ENCODE measurements at places on chromosomes 13 and 19. TPM values are rescaled to one million over a fixed set of nuclear protein-coding genes. Genes with fewer than 3 reads are reported as not detected.
A peak's percentile ranks its signal among the peaks of the same experiment; 100 is the strongest.

DNA sequence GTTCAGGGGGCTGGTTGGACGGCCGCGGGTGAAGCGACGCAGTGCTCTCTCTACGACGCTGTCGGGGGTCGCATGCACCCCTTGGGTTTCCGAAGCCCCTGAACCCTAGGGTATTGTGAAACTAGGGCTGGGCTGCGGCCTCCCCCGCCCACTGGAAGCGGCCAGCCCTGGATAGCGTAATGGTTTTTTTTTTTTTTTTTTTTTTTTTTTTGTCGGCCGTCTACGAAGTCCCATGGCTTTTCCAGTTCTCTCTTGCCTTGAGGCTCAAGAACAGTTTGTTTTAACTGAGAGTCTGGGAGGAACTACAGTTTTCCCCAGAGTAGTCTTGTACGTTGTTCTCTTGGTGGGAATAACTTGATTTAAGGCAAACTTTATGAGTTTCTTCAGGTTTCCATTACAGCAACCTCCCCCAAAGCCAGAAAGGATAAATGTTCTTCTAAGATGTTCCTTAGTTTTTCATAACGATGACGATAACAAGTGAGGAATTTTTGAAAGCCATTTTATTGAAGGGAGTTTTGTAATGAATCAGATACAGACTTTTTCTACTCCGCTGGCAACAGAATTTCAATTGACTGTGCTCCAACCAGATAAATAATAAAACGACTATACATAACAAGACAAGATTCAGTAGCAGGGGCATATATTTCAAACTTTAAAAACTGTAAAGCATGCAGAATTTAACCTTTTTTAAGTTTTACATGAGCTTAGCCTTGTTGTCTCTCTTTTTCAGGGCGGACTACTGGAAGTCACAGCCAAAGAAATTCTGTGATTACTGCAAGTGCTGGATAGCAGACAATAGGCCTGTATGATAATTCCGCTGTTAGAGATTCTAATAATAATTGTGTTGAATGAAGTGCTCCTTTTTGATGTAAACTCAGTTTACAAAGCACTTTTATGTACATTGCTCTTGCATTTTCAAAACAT lies 867 bp downstream of the WBP4 start:
- DNase-seq: no peak

DNA sequence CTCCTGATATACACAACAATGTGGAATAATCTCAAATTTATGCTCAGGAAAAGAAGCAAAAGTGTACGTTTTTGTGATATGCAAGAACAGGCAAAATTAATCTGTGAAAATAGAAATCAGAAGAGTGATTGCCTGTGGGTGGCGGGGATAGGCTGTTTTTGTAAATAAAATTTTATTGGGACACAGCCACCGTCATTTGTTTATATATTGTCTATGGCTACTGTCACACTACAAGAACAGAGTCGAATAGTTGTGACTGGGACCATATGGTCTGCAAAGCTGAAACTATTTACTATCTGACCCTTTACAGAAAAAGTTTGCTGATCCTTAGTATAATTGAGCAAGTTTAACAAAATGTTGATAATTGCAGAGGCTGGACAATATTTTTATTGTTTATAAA lies 269.5 kb upstream of the HTR2A start:
- no peak for DNase-seq

Gene ZNF561
- 42.3 TPM for polyA plus RNA-seq

GRCh38 chr19:12687496-12688196 lies at the start of gene GNG14:
TSS of gene GNG14 (plus strand) at chr19:12687998. CDS start at chr19:12688049, 51 bp downstream.
- no peak for DNase-seq

DNA sequence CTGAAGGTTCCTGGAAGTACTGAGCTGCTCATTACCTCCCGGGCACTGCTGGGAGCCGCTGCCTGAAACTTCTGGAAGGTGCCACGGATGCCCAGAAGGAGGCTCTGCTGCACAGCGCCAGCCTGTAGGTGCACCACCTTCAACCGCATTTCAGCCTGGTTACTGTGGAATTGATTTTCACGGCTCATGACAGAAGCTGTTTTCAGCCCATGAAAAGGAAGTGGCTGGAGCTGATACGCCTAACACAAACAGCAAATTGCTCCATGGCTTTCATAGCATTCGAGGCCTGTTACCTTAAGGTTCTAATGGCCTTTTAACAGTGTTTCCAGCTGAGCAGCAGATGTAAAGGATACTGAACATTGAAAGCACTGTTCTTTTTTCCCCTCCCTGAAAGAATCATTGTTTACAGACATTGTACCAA lies 22.0 kb downstream of the GPC6 start:
- DNase-seq: no peak

DNA sequence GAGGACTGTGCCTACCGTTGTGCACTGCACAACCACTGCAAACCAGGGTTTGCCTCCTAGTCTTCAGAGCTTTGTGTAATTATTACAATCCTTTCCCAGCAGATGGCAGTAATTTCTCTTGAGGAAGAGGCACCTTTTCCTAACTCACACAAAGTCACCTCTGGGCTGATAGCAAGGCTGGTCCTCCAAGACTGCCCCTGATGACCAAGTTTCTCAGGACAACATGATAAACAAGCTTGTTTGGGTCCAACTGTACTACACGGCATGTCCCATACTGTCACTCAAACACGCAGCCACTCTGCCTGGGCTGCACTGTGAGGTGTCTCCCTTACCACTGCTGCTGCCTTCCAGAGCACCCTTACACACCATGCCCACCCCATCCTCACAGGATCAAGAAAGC lies 39.3 kb downstream of the RFXAP start:
- DNase-seq: peak; percentile 6

- no peak for DNase-seq
Measured at GRCh38 chr13:35346494-35346893, 130.0 kb downstream of the MAB21L1 start.

Gene FGF9
- polyA plus RNA-seq: 0.10 TPM

DNA sequence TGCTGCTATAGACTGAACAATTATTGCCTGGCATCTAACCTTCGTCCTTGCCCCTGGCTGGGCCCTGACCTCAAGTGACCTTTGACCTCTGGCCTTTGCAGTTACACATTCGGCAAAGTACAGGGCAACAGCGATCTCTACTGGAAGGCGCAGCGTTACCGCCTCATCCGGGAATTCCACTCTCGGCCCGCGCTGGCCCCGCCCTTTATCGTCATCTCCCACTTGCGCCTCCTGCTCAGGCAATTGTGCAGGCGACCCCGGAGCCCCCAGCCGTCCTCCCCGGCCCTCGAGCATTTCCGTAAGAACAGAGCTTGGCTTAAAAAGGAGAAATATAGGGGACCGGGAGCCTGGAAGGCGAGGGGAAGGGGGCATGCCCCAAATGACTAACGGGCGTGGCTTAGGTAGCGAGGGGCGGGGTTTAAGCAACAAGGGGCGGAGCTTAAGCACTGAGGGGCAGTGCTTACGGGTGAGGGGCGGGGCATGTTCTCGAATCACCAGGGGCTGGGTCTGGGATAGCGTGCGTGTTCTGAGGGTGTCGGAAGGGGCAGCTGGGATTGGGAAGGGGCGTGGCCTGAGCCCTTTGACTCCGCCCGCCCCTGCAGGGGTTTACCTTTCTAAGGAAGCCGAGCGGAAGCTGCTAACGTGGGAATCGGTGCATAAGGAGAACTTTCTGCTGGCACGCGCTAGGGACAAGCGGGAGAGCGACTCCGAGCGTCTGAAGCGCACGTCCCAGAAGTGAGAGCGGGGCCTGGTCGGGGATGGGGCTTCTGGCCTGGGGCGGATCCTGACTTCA lies 52.7 kb downstream of the TRPM4 start:
- DNase-seq: no peak

DNA sequence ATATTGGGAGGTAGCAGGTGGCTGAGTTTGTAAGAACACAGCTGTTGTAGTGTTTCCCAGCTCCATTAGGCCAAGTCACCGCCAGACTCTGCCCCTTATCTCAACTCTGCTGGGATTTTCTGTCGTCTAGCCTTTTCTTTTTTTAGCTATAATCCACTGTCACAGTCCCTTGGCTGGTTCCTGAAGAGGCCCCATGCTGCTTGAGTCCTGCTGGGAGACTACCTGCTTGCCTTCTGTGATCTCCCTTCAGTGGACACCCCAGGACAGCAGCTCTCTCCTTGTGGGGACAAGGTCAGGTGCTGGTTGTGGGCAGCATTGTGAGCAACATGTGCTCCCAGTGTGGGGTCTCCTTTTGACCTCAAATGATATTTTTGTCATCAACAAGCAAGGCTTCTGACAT lies 195.0 kb upstream of the ATXN8OS start:
- DNase-seq: no peak

Gene FGF21
- polyA plus RNA-seq: not detected

Gene TNPO2
- polyA plus RNA-seq: 49.6 TPM

- no peak for DNase-seq
Measured at GRCh38 chr13:76620036-76620435, 266.2 kb downstream of the KCTD12 start.

GRCh38 chr13:87274209-87274819 lies 396.9 kb upstream of the SLITRK5 start:
- DNase-seq: no peak

Gene FBN3
- not detected for polyA plus RNA-seq

Gene ZNF284
- polyA plus RNA-seq: 1.4 TPM

GRCh38 chr13:37175996-37176395 lies 70.5 kb upstream of the CSNK1A1L start:
- DNase-seq: peak; percentile 85

- DNase-seq: no peak
Measured at GRCh38 chr13:36282821-36283432, 14.7 kb downstream of the CCDC169 start.

DNA sequence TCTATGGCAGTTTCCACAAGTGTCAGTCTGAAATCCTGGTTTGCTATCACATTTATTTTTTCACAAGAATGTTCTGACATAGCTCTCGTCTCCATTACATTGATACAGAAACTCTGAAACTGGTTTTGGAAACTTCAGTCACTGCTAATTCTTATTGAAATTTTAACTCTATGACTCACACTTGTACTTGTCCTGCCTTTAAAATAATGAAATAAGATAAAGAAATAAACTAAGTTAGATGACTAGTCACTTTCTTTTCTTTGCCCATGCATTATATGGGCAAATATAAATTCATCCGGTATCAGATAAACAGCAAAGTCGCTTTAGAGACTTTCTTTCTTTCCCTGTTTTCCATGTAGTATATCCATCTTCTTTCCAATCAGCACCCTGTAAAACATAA lies 257.5 kb downstream of the PCDH9 start:
- DNase-seq: no peak

Gene LIM2
- polyA plus RNA-seq: not detected

DNA sequence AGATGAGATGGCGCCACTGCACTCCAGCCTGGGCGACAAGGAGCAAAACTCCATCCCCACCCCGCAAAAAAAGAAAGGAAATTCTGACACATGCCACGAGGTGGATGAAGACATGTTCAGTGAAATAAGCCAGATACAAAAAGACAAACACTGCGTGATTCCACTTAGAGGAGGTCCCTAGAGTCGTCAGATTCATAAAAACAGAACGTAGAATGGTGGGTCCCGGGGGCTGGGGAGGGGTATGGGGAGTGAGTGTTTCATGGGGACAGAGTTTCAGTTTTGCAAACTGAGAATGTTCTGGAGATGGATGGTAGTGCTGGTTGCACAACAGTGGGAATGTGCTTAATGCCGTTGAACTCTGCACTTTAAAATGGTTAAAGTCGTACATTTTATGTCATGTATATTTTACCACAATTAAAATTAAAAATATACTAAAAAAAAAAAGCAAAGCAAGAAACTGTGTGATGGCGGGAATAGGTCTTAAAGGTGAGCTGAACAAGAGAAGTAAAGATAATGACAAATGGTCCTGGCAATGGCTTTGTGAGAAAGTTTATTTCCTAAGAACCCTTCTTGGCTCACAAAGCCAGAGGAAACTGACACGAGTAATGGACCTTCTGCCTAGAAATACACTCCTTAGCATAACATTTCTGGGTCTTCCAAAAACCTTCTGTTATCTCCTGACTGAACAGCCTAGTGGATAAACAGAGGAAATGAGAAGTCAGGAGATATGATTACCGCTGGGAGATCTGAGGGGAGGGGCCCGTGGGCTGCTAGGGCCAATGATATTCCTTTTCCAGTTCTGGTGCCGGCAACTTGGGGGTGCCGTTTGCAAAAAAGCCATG lies 4.2 kb upstream of the SPC24 start:
- DNase-seq: no peak

Gene DPF1
- 2.2 TPM for polyA plus RNA-seq

DNA sequence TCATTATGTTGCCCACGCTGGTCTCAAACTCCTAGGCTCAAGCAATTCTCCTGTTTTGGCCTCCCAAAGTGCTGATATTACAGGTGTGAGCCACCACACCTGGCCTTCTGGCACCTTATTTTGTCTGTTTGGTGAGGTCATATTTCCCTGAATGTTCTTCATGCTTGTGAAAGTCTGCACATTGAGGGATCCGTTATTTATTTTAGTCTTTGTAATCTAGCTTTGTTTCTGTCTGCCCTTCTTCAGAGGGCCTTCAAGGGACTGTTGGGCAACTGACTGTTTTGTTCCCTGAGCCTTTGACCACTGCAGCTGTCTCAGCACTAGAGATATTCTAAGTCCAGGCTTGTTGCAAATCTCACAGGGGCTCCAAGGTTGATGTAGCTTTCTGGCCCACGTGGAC lies 110.5 kb upstream of the RFC3 start:
- no peak for DNase-seq

- DNase-seq: no peak
Measured at GRCh38 chr19:1141944-1142343, 32.1 kb downstream of the SBNO2 start.

DNA sequence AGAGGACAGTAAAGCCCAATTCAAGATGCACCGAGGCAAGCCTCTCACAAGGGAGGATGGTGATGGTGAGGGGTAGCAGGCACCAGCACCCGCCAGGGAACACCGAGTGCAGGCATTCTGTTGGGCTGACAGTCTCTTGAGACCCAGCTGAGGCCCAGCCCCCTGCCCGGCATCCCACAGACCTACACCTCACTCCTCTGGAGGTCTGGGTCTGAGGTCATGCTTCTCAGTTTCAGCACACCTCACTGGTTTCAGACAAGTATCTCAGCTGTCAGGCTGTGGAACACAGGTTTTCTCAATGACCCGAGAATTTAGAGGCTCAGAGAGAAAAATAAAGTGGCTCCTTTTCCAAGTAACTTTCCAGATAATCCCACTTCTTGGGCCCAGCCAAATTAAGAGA lies 27.7 kb upstream of the EPHX3 start:
- DNase-seq: no peak

DNA sequence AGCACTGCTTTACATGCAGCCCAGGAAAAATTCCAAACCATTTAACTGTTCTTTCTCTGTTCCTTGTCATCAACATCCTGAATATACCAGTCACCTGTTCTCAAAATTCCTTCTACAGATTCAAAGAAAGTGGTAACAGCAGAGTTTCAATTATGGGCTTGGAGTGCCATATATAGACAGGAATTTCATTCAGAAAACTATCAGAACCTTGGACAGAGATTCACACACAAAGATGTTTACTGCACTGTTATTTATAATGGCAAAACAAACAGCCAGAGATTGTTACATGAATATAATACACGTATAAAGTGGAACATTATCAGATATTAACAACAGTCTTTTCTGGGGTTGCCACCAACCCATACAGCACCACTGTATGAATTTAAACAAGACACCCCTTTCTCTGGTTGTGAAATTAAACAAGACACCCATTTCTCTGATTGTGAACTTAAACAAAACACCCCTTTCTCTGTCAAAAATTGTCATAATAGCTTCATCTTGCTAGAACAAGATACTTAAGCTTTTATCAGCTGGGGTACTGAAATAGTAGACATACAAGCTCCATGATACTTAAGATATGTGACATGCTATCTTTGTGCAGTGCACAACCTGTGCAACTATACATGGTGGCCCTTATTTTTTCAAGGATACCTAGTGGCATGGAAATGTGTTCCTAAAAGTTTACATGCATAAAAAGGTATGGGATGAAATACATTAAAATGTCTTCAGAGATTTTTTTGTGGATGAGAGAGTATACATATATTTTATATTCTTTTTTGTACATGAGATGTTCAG lies 12.6 kb downstream of the CACNA1A start:
- no peak for DNase-seq

Gene ZNF417
- polyA plus RNA-seq: 2.8 TPM

Measured in BJ (cell line).